ENCODE measurements at places on chromosomes 12 and 14. TPM values are rescaled to one million over a fixed set of nuclear protein-coding genes. Genes with fewer than 3 reads are reported as not detected.

Gene DAD1
- 256 TPM for total RNA-seq

Gene GABARAPL1
- total RNA-seq, result 4.0 TPM

Gene STAC3
- 6.1 TPM for total RNA-seq

Gene JKAMP
- 29.6 TPM for total RNA-seq

Gene CLEC4D
- not detected for total RNA-seq

Gene KCNC2
- not detected for total RNA-seq

Gene ACOT6
- not detected for total RNA-seq
